ENCODE measurements at places on chromosomes 4 and X.

DNA sequence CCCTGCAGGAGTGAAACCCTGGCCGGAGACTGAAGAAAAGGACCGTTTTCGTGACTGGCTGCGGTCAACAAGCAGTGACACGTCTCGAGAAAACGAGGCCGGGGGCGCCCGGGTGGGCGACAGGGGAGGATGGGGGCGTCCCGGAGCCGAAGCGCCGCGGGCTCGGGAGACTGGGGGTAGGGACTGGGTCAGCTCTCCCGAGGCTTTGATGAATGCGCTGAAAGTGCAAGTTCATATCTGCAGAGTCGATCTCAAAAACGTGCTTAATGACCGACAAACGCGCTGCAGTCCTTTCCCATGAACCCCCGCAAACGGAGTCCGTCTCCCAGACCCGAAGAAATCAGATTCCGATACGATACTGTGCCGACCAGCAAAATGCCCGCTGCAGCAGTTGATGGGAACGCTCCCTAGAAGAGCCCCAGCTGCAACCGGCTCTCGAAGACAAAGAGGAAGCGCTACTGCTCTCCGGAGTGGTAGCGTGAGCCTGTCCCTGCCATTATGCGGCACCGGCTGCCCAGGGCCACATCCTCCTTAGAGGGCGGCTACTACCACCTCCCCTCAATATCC is 806 bp upstream of the CD99L2 start:
- peak; percentile 50 for DNase-seq

GRCh38 chrX:47610511-47610910 is 9.1 kb downstream of the SYN1 start:
- no peak for DNase-seq

DNA sequence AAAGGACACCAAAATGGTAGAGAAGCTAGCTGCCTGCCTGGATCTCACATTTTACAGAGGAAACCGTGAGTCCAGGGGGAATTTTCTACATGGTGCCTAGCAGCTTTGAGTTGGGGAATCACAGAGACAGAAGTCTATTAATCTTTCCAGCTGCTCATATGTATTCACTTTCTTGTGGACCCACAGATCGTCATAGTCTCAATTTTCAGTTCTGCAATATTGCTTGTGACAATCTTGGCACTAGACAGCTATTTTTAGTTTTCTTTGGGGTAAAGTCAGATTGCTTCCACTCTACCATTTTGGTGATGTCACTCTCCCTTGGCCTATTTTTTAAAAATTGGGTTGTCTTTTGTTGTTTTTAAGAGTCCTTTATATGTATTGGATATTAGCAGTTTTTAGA is 233.4 kb upstream of the STK26 start:
- no peak for DNase-seq

GRCh38 chr4:81914623-81915022 is 442.9 kb upstream of the RASGEF1B start:
- no peak for DNase-seq

- DNase-seq: no peak
Observed at GRCh38 chrX:113833096-113834055, 750.5 kb upstream of the HTR2C start.

DNA sequence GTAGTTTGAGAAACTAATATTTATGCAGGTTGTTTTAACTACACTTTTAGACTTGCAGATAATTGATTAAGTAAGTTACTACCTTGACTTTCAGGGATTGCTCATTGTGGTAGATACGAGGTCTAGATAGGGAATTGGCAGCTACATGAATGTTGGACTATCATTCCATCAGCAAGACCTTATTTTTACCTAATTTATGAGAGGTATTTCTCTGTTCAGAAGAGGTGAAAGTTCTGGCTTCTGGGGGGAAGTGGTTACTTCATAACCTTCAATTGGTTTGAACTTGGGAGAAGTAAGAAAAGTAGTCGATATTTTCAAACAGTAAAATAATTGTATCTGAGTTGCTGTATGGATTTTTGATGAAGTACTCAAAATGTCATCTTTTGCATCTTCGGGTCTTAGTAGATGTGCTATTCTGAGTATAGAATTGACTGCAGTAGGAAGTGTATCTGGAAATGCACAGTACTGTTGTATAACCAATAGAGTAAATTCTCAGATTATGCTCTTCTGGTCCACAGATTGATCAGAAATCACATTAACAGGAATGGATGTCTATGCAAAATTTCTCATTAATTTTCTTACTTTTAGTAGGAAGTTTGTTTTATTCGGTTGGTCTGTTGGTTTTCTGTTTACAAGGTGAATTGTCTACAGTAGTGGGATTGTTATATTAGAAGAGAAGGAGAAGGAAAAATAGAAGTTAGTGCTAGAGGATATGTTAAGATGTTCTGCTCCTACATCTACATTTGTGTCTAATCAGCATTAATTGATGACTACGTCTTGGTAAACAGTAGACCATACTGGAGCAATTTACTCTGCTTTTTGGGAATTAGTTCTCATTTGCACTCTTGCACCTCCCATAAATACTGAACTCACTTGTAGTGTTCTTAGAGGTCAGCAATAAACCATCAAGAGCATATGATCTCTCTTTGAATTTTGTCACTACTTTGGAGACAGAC is 3.0 kb downstream of the NFKB1 start:
- DNase-seq: no peak

GRCh38 chrX:118353081-118353850 is 7.4 kb downstream of the WDR44 start:
- no peak for DNase-seq

DNA sequence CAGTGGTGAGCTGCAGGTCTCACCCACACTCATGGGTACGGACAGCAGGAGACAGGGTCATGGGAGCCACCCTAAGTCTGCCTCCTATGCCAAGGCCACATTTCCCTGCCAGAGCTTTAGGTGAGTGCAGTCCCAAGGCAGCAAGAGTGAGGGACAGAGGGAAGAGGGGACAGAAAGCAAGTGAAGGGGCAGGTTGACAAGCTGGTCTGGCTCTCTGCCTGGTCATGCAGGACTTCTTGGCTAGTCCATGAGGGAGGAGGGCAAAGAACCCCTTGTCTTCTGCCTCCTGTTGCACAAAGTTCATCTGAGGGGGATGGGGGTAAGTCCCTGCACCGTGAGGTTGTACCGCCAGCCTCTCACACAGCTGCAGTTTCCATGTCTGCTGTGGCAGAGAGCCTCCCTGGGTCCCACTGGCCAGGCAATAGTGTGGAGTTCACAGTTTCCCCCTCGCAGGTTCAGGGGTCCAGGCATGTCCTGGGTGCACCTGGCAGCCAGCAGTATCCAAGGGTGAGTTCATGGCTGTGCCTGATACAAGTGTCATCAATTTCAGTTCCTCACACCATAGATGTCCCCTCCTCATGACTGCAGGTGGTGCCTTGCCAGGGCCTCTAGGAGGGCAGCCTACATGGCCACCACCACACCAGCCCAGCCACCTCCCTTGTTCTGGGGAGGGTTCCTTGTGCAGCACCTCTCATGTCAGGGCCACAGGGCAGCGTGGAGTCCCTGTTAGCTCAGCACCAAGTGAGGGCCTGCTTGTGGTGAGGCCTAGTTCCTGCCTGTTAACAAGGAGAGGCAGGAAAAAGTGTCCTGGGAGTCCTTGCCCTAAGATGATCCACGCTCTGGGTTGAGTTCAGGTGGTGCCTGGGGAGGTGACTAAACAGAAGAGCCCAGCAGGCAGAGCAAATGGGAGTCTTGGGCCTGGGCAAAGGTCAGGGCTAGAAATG is 72.5 kb downstream of the ADRA2C start:
- no peak for DNase-seq

DNA sequence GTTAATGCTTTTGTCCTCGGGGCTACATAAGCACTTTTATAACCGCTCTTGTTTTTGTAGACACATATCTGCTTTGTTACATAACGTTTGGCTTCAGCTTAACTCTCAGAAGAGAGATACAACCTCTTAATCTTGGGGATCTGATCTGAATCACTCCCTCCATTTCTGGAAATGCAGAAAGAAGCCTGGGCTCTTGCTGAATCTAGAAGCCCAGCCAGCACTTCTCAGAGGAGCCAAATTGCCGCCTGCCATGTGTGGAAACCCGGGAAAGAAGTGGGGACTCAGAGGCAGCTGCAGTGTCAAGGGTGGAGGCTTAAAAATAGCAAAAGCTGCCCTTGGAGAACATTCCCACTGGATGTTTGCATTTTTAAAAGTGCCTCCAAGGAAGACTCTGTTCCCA is 69.3 kb upstream of the LDB2 start:
- DNase-seq: peak; percentile 81

DNA sequence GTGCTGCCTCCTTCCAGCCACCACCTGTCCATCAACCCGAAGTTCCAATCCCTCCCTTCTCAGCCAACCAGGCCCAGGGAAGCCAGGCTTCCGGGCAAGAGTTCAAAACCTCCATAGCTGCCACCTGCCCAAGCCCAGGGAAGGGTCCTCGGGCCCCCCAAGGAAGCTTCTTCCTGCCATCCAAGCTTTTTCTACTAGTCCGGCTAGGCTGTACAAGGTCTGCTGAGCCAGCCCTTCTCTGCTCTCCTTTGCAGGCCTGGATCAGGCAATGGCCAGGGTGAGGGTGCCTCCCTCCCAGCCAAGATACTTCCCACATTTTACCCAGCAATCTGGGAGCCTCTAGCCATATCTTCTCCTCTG is 96.2 kb downstream of the PJA1 start:
- DNase-seq: no peak

DNA sequence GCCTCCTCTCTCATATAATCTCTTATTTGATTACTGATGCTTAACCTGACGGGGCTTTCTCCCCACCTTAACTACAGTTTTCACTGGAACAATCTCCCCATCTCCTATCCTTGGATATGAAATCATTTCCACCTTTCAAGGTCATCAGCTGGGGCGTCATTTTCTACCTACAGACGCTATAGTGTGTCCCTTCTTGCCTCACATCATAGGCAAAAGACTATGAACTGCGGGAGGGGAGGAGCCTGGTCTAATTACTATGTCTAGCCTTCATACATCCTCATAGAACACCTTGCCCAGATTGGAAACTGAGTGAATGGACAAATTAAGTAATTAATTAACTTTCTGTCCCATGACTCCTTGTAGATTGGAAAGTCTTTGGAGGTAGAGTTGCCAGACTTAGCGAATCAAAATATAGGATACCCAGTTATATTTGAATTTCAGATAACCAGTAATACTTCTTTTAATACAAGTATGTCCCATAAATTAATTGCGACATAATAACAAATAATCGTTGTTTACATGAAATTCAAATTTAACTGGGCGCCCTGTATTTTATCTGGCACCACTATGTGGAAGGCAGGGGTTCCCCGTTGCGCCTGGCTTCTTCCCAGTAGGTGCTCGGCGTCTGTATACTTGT is 752 bp upstream of the ATP6AP2 start:
- no peak for DNase-seq

- no peak for DNase-seq
Observed at GRCh38 chr4:140971077-140971792, 162.0 kb downstream of the RNF150 start.

DNA sequence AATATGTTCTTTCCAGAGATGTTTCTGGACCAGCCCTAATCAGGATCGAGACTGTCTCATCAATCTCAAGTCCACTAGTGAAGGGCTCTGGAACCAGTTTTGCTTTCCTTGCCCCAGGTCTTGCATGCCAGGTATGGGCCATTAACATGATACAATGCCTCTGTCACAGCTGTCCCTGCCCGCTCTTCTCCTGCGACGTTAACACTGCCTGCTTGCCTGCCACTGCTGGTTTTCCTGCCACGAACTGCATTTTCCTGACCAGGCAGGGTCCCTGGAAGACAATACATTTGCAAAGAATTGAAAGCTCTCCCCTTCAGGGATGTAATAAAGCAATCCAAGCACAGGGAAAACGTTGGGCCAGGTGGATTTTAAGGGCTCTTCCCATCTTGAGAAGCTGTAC is 200.3 kb downstream of the MID1 start:
- no peak for DNase-seq

GRCh38 chr4:39928538-39928937 is 49.2 kb downstream of the PDS5A start:
- DNase-seq: no peak

DNA sequence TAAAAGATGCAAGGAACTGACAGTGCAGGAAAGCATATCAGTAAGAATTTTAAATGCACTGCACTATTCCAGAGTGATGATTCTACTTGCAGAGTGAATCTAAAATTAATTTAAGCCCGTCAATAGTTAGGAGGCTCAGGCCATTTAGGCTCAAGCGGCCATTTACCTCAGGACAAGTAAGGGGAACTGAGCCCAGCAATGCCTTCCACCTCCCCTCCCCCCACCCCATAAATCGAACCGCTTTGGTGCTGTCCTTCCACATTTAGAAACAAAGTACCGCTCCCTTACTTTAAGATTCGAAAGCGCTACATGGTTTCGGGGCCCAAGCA is 665 bp downstream of the RBM41 start:
- DNase-seq: peak; percentile 20

GRCh38 chr4:188660796-188661195 is 521.6 kb downstream of the TRIML1 start:
- DNase-seq: no peak

DNA sequence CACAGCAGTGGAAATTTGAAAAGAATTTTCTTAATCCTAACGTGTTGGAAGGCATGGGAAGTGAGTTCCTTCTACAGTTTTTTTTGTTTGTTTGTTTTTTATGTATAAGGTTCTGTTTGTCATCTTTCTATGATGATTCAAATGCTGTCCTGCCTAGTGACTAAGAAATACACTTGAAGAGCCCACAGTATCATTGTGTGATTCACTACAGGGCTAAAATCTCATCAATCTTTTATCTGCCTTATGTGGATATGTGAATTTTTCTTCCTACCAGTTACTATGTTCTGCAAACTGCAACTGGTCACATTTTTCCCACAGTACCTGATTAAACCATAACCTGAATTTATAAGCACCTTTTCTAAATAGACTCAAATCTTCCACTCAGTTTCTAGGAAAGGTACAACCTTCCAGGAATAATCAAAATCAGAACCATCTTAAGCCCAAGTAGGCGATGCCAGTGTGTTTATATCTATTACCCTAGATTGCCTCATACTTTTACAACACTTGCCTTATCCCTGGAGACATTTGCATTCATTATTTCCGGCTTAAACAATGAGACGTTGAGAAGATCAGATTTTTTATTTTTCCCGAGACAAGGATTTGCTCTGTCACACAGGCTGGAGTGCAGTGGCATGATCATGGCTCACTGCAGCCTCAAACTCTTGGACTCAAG is 214.6 kb upstream of the GALNT7 start:
- no peak for DNase-seq

GRCh38 chr4:153464068-153464467 is 2.1 kb upstream of the TMEM131L start:
- no peak for DNase-seq

GRCh38 chr4:148565801-148566200 is 123.6 kb upstream of the NR3C2 start:
- DNase-seq: no peak

DNA sequence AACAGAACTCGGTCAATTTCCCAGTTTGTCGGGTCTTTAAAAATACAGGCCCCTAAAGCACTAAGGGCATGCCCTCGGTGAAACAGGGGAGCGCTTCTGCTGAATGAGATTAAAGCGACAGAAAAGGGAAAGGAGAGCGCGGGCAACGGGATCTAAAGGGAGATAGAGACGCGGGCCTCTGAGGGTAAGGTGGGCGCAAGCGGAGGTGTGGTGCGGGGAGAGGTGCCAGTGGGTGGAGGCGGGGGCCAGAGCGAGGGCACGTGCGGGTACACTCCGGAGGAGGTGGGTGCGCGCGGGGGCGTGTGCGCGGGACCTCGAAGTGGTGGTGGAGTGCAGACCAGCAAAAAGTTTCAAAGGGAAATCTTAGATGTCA is 787 bp upstream of the TET2 start:
- no peak for DNase-seq

- DNase-seq: peak; percentile 9
Observed at GRCh38 chr4:122963216-122963615, 40.8 kb upstream of the NUDT6 start.

All from EH (cell line).